ENCODE measurements at places on chromosomes 5 and 9.

DNA sequence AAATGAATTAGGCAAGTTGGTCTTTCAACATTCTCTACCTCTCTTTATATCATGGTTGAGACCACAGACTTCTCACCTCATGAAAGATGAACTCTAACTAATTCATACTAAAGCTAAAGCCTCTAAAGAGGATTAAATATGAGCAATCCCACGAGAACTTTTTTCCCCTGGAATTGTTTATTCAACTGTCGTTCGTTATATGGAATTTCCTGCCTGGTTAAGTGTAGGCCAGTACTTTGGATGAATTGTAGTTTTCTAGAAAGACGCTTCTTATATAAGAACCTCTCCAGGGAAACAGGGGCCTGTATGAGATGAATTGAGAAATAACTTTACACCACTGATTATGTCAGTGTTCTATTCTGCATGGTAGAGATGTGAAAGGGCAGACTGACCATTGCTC lies 42.9 kb downstream of the PDCD1LG2 start:
- no peak for DNase-seq

- DNase-seq: no peak
Measured at GRCh38 chr9:114279693-114280092, 43.2 kb upstream of the ORM1 start.

GRCh38 chr9:7533376-7534090 lies 266.0 kb downstream of the DMAC1 start:
- no peak for DNase-seq

DNA sequence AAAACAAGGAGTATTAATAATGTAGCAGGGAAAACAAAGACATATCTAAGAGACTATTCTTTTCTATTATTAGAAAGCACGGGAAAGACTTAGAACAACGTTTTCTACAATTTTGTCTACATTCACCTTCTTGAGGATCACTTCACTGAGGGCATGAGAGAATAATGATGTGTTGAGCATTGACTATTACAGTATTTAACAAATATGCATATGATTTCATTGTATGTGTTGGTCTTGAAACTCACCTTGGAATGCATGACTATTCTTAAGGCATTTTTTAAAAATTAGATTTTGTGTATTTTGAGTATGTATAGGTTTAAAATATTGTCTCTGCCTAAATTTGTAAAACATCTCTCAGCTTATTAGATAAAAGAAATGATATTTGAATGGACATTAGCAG lies 1.2 kb downstream of the FSD1L start:
- DNase-seq: peak; percentile 12

DNA sequence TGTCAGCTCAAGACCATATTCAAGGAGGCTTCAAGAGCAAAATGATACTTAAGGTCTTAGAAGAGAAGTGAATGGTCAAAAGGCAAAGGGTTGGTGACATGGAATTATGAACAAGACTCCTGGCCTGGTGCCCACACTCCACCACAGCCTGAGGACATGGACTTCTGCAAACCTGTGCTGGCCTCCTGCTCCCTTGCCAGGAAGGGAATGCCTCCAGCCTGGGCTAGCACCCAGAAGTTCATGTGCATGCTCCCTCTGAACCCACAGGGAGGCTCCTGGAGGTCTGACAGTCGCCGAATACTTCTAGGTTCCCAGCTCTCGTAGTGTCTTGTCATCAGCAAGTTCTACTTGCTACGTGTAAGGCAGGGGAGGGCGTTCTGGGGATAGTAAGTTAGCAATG lies 156.7 kb downstream of the FSTL4 start:
- no peak for DNase-seq

- DNase-seq: no peak
Measured at GRCh38 chr5:77095189-77095588, 8.1 kb upstream of the ZBED3 start.

DNA sequence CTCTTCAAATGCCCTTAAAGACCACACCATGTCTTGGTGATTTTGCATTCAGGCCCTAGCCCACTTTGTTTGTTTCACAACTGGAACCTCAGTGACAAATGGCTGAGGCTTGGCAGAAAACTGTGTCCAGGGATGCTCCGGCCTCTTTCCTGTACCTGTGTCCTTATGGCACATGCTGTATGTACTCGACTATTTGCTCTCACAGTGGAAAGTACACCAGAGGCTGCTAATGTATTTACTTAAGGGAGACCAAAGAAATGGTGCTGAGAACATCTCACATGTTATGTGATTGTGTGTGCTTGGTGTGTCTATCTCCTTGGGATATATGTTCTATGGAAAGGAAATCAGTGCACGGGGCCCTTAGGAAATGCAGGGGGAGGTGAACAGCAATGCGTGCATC lies 263.3 kb downstream of the GADD45G start:
- no peak for DNase-seq

- no peak for DNase-seq
Measured at GRCh38 chr9:80794197-80794596, 895.1 kb downstream of the TLE1 start.

DNA sequence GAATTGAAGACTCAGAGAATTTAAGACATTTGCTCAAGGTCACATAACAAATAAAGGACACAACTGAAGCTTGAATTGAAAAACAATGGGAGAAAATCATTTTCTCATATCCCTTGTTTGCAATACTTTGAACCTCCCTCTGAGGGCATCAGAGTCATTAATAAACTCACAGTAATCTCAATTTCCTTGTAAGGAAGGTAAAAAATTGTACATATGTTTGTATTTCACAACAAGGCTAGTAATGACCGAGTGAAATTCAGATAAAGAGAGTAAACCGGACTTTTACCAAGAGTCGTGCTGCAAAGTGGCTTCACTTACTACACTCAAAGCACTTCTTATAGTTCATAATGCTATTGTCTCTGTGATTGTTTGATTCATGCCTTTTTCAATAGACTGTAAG lies 665.0 kb downstream of the NR2F1-AS1 start:
- DNase-seq: peak; percentile 6

GRCh38 chr9:126745574-126746411 lies 59.0 kb upstream of the ZBTB43 start:
- DNase-seq: no peak

DNA sequence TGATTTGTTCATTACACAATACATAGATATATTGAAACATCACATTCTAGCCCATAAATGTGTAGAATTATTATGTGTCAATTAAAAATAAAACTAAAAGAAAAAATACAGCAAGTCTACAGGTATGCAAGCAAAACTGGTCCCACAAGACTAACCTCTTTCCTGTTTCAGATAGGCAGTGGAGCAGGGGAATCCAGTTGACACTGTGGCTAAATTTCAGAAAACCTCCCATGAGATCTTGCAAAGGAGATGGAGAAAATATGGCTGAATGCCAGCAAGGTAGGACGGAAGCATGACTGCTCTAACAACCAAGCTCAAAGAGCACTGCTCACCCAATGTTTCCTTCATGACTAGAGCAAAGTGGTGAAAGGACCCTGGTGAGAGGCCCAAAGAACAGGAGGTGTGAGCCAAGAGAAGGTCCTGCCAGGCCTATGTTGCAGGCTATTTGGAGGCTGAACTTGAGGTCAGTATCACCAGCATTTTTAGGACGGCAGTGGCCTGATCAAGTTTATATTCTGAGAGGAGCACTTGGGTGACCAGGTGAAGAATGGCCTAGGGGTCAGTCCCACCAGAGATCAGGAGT lies 1.1 kb upstream of the SH3TC2 start:
- DNase-seq: peak; percentile 28

DNA sequence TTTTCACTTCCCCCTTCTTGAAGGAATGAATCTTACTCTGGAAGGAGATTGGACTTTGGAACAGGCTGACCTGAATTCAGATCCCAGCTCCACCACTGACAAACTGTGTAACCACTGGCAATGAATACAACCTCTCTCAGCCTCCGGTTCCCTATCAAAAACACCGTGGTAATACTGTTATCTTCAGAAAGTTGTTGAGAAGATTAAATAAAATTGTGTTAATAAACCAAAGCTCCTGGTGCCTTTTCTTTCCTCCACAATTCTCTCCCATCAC lies 99.7 kb upstream of the RAI14 start:
- no peak for DNase-seq

GRCh38 chr5:16970826-16971225 lies 34.7 kb upstream of the MYO10 start:
- peak; percentile 67 for DNase-seq

- peak; percentile 58 for DNase-seq
Measured at GRCh38 chr5:179699616-179700237, 960 bp downstream of the CANX start.

GRCh38 chr9:124526174-124526573 lies 19.0 kb upstream of the NR5A1 start:
- DNase-seq: no peak

GRCh38 chr9:116959809-116960208 lies 272.7 kb downstream of the TRIM32 start:
- DNase-seq: no peak

DNA sequence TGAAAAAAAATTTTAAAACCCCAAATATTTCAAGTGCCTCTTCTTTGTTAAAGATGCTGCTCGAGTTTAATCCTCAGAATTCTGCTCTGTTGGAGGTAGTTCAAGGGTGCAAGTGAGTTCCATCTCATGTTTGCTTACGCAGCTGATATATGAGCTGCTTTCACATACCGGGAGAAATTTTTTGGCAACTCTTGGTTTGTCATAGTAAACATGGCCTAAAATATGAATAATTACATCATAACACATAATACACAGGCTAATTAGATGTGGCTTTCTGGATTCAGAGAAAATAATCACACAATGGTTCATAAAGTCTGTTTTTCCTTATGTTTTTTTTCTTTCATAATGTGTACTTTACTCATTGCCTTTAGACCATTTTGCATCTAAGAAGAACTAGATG lies 1134.1 kb downstream of the PTPRD start:
- no peak for DNase-seq

GRCh38 chr5:149854866-149855265 lies 89.7 kb downstream of the PDE6A start:
- no peak for DNase-seq

DNA sequence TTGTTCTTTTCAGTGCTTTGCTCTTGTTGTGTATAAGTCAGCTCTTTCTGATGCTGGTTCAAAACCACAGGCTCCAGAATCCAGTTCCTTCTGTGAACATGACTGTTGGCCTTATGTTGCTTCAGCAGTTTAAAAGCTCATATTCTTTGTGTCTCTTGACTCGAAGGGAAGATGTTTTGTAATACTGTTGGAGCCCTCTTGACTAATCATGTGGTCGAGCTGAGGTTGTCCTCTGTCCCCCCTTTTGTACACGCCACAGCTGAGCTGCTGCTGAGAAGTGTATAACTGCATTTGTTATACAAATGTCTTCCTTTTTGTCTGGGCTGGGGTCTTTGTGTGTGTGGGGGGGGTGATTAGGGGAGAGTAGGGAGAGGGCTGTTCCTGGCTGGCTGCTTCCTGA lies 35.8 kb downstream of the SLC36A1 start:
- no peak for DNase-seq

GRCh38 chr5:7714697-7715096 lies 136.2 kb downstream of the CFAP90 start:
- no peak for DNase-seq

- DNase-seq: peak; percentile 96
Measured at GRCh38 chr5:78594610-78595457, 53.7 kb downstream of the LHFPL2 start.

DNA sequence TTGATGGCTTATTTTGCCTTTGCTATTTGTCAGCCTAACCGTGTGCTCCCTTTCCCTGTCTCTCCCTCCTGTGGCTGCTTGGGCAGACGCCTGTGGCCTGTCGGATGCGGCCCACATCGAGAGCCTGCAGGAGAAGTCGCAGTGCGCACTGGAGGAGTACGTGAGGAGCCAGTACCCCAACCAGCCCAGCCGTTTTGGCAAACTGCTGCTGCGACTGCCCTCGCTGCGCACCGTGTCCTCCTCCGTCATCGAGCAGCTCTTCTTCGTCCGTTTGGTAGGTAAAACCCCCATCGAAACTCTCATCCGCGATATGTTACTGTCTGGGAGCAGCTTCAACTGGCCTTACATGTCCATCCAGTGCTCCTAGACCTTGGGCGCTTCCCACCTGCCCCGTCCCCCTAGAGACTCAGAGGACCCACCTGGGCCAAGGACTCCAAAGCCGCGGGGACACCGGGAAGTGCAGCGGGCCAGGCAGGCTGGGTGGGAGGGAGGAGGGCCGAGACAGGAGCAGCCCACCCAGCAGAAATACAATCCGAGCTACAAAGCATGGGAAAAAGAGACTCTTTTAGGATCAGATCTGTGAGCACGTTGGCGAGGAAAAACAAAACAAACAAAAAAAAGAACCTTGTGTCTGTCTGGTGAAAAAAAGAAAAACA lies 10.6 kb downstream of the NR2F1 start:
- no peak for DNase-seq

GRCh38 chr5:138601444-138601843 lies 26.2 kb upstream of the HSPA9 start:
- peak; percentile 89 for DNase-seq

GRCh38 chr9:119160551-119160950 lies 208.7 kb downstream of the BRINP1 start:
- DNase-seq: no peak

DNA sequence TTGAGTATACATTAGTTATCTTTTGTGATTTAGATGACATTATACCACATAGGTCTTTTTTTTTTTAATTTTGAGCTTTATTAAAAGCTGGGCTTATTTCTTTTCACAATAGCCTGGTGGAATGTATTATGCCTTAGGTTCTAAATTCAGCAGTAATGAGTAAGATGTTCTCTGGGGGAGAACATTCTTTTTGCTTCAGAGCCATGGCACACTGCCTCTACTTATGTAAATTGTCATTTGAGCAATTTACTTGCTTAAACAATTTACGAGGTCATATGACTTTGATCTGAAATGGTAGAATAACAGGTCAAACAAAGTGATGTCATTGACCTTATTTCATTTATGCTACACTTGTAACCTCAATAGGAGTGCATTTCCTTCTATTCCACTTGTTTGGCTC lies 154.2 kb downstream of the FOCAD start:
- DNase-seq: no peak

- no peak for DNase-seq
Measured at GRCh38 chr9:114626415-114627020, 15.4 kb downstream of the TMEM268 start.

GRCh38 chr5:6601271-6601670 lies 31.6 kb downstream of the NSUN2 start:
- no peak for DNase-seq

Data from mammary epithelial cell (primary cell).